Fibroblast of skin of right quadriceps (primary cell): ENCODE measurements at places on chromosomes 3 and 15.

GRCh38 chr3:187828579-187829452 is 83.5 kb upstream of the BCL6 start:
- no peak for DNase-seq

DNA sequence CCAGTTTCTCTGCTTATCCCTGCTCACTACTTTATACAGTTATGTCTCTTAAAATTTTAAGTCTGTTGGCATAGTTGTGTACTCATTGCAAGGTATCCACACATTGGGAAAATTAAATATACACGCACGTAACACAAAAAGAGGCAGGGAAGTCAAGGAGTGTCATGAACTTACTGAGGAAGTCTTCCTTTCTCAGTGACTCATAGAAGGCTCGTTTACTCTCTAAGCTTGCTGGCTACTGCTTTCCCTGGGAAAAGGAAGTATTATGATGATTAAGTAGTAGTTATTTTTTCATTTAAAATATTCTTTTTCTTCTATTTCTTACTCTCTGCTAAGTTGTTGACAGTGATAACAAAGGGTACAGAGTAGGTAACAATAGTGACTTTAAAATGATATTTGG is 287.3 kb downstream of the UBE2E2 start:
- peak; percentile 59 for DNase-seq

GRCh38 chr3:128269006-128269775 is 115.9 kb downstream of the EEFSEC start:
- DNase-seq = no peak

- DNase-seq = no peak
These were observed 65.9 kb downstream of the CHAC1 start for GRCh38 chr15:41019174-41019573.

DNA sequence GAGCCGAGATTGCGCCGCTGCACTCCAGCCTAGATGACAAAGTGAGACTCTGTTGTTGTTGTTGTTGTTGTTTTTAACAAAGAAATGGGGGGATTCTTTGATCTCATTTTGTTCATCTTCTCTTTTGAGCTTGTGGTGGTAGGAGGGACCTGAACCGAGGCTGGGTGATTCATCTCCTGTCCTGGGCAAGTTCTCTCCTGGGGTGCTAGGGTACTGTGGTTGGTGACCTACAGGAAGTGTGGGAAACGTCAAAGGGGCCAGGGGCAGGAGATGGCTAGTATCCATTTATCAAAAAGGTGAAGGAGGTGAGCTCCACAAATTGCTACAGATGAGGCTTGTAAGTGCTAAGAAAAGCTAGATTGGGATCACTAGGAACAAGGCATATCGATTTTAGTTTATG is 14.3 kb downstream of the PPCDC start:
- no peak for DNase-seq

GRCh38 chr3:149374391-149374790 is 3.1 kb downstream of the TM4SF1 start:
- DNase-seq = no peak

- no peak for DNase-seq
These were observed 77.0 kb upstream of the SLC12A8 start for GRCh38 chr3:125289429-125289981.
